Activated naive CD4-positive, alpha-beta T cell (primary cell): ENCODE measurements at places on chromosomes 5 and 9.

- no peak for DNase-seq
Measured at GRCh38 chr9:127280880-127281660, 16.5 kb downstream of the GARNL3 start.

- no peak for DNase-seq
Measured at GRCh38 chr5:88667496-88668201, 215.3 kb downstream of the MEF2C start.

DNA sequence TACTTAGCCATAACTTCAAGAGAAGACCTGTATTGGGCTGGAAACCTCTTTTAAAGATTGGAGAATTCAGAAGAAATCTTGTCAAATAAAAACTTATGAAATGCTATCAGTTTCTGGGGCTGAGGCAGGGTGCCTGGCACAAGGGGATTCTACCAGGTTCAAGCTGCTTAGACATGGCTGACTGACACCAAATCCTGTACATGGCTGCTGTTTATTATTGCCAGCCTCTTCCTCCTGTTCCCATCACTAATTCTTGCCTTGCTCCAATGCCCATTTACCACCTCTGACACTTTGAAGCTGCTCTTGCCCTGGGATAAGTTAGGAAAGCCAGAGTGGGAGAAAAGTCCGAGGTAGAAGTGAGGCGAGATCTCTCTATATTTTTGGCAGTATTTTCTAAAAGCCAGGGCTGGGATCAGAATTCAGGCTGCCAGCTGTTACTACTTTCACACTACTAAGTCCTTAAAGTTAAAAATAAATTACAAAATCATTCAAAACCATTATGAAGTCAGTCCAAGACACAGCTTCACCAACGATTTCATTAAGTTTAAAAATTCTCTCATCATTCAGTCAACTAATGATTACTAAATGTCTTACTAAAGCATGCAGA lies 66.3 kb upstream of the TNFAIP8 start:
- no peak for DNase-seq

DNA sequence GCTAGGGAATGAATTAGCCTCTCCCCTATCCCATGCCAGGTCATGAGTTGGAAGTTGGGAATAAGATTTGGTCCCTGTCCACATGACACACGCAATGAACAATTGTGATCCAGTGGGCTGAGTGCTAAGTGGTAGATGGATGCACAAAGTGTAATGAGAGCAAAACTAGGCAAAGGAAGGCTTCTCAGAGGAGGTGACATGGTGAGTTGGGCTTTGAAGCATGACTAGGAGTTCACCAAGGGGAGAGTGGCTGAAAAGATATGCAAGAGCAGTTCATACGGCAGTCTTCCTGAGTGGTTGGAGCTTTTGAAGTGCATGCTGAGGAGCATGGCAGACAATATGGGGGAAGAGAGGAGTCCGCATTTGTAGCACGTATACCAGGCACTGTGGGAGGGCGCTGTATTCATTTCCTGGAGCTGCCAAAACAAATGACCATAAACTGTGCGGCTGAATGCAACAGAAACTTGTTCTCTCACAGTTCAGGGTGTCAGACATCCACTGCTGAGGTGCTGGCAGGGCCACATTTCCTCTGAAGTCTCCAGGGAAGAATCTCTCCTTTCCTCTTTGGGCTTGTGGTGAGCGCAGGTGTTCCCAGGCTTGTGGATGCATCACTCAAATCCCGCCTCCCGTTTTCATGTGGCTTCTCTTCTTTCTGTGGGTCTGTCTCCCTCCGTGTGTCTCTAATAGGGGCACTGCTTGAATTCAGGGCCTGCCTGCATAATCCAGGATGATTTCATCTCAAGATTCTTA lies 49.5 kb downstream of the NSG2 start:
- no peak for DNase-seq

- no peak for DNase-seq
Measured at GRCh38 chr5:100898504-100899346, 4.4 kb downstream of the ST8SIA4 start.

- no peak for DNase-seq
Measured at GRCh38 chr9:116405321-116405720, 251.7 kb downstream of the PAPPA start.

GRCh38 chr5:55154873-55155272 lies 5.1 kb upstream of the GPX8 start:
- no peak for DNase-seq
